ENCODE measurements at places on chromosomes 2 and 18. TPM values are rescaled to one million over a fixed set of nuclear protein-coding genes. Genes with fewer than 3 reads are reported as not detected.

GRCh38 chr18:79400591-79401381 lies 5.1 kb downstream of the NFATC1 start:
- DNase-seq, result no peak

The CCDC178 gene
- total RNA-seq, result not detected

GRCh38 chr2:43748333-43748732 lies 25.5 kb upstream of the DYNC2LI1 start:
- no peak for DNase-seq

GRCh38 chr18:63606526-63606925 lies 19.4 kb downstream of the SERPINB13 start:
- DNase-seq, result no peak

GRCh38 chr2:49490710-49491109 lies 336.4 kb upstream of the FSHR start:
- DNase-seq, result no peak

All from astrocyte (in vitro differentiated cells and primary cell).